ENCODE measurements at places on chromosomes 13 and 19.

DNA sequence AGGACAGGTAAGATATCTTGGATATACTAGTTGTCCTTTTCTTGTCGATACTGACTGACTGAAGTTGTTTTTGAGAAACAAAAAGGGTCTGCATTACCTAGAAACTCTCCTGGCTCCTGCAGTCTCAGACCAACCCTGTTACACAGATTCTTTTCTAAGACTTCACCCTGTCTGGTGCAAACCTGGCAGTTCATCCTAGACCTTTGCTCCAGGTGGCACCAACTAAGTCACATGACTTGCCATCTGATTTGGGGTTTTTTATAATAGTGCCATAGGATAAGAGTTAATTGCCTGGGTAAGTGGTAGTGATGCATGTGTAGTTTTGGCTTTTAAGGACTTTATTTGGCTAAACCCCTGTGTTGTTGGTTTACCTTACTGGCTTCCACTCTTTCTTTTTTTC is 14.3 kb downstream of the CHAMP1 start:
- no peak for DNase-seq

GRCh38 chr13:93814658-93815057 is 588.1 kb downstream of the GPC6 start:
- DNase-seq, result no peak

- no peak for DNase-seq
Measured at GRCh38 chr19:48714759-48715675, 4.5 kb downstream of the MAMSTR start.

DNA sequence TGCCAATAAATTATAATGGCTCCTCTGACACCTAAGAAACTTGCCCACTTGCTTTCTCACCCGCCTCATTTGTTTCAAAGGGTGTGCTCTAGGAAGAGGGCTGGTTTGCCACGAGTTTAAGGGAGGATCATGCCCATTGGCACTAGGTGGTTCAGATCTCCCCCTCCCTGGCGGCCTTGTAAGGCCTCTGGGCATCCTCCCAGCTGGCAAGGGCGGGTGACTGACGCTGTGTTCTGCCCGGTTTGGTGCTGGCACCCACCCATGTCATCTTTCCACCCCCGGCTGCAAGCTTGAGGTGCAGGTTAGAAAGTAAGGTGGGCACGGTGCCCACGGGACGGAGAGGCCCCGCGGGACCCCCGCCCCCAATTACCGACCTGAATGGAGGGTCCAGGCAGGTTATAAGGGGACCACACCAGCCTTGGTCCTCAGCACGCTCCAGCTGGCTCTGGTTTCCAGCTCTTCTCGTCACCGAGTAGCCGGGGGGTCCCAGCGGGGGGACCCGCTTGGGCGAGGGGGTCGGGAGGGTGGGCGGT is 90.4 kb downstream of the PTPRS start:
- no peak for DNase-seq

DNA sequence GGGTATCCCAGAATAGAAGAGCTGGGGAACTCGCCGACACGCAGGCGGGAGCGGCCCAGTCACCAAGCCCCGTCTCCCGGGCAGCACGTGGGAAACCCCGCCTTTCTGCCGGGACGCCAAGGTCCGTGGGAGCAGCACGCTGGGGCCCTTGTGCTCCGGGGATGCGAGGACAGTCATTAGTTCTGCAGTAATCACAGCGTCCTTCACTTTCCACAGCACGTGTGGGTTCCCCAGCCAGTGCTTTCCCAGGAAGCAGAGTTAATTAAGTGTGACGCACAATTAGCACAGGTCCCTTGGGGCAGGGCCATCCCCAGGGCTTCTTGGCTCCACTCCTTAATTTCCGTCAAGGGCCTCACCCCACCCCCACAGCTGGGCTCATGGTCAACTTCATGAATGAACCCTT is 64.3 kb upstream of the C13orf46 start:
- DNase-seq, result no peak

- DNase-seq, result peak; percentile 83
Measured at GRCh38 chr13:101398191-101398590, 18.1 kb downstream of the NALCN start.
